ENCODE measurements at places on chromosomes 1 and 21. TPM values are rescaled to one million over a fixed set of nuclear protein-coding genes. Genes with fewer than 3 reads are reported as not detected.

DNA sequence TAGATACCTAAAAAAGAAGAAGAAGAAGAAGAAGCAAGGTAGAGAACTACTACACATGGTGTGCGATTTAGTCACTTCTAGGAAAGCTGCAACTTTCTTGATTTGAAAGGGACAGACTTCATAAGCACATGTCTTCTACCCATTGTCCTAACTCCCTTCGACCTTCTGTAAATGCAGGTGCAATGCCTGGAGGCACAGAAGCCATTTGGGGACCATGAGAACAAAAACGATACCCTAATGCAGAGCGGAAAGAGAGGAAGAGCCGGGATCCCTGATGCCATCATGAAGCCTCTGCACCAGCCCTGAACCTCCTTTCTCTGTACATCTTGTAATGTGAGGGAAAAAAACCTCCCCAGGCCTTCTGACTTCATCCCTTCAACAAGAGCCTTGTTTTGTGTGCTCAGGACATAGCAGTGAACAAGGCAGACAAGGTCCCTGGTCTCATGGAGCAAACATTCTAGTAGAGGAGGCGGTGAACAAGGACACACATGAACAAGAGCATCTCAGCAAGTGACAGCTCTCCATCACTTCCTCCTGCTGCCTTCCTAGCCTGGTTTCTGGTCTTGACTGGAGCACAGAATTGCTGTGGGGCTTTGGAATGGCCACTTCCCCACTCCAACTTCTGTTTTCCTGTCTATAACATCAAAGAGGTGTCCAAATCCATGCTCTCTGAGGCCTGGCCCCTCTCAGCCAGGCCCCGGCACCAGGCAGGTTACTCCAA lies 5.5 kb upstream of the LAPTM5 start:
- no peak overlapping the region for H3K4me3 ChIP-seq
- no peak for DNase-seq
- H3K27me3 ChIP-seq, result no peaks in the 10 kb centered on the region
- peak overlapping the region; percentile 18 for H3K27ac ChIP-seq
- no peaks in the 10 kb centered on the region for H3K36me3 ChIP-seq

DNA sequence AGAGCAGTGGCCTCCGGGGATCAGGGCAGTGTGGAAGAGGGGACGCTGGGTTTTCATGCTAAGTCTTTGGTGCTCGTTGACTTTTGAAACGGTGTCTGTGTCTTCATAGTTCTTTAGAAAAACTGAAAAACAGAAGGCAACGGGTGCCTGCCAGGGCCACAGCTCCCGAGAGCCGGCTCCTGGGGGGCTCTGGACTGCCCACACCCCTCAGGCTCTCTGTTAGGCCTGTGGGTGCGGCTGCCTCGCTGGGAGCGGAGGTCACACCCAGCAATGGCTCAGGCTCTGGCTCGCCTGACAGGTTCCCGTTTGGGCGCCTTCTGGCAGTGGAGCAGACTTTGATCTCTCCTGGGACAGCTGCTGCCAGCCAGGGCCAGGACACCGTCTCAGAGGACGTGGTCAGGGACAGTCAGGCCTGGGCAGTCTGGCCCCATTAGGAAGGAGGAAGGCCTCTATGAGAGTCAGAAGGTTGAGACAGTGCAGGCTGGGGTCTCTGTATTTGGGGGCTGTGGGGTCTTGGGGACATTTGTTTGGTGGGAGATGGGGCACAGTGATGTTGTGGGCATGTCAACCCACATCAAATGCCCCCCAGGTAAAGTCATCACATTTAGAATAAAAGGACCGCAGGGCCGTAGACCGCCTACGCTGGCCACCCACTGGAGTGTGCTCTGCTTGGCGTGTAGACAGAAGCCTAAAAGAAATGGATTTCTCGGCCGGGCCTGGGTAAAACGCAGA lies 5.6 kb downstream of the ARHGEF16 start:
- no peak overlapping the region for H3K4me3 ChIP-seq
- no peaks in the 10 kb centered on the region for H3K27me3 ChIP-seq
- H3K36me3 ChIP-seq, result no peaks in the 10 kb centered on the region
- H3K4me1 ChIP-seq, result peaks cover 47% of the 10 kb centered on the region

The CHI3L1 gene
- not detected for total RNA-seq

DNA sequence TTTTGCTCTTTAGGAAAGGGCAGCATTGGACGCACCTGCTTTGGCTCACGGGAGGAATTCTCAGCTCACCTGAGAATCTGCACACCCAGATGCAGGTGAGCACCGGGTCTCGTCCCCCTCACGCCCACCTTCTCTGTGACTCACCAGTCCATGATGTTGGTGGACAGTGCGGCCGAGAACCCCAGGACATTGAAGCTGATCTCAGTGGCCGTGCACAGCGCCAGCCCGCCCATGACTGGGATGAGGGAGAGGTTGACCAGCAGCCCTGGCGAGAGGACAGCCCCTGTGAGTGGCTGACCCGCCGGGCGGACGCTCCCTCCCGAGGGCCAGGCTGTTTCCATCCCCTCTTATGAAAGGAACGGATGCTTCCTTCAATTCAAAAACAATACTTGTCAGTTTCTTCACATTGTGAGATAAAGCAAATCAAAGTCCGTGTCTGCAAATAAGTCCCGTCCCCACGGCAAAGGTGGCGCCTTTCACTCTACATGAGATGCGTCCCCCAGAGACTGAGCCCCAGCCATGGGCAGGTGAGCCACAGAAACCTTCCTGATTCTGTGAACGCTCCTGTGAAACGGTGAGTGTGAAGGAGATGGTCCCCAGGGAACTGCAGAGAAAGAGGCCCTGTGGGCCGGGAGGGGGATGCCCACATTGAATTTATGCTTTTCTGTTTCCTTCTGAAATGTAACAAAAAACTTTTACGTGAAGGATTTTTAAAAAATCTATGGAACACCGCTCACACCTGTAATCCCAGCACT lies 12.7 kb upstream of the CDK11B start:
- DNase-seq, result peak; percentile 73
- H3K27ac ChIP-seq, result no peak overlapping the region
- H3K36me3 ChIP-seq, result peaks cover 16% of the 10 kb centered on the region

The JAM2 gene
- 6.6 TPM for total RNA-seq

DNA sequence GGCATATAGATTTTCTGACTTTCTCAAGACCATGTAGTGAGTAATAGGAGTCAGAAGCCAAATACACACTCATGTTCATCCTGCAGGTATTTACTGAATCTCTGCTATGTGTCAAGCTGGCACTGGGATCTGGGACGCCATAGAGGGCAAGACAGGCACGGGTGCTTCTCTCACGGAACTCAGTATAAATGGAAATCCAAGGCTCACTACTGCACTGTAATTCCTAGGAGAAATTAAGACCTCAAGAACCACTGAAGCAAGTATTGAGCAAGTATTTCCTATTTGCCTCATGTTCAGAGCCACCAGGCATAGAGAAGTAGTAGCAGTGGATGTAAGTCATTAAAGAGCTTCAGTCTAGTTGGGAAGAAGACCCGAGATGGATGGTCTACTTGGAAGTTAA lies 38.9 kb downstream of the EIF2D start:
- no peak overlapping the region for H3K27ac ChIP-seq
- no peak for DNase-seq
- peaks cover 5% of the 10 kb centered on the region for H3K4me1 ChIP-seq
- peaks cover 6% of the 10 kb centered on the region for H3K27me3 ChIP-seq
- H3K4me3 ChIP-seq, result no peak overlapping the region
- no peaks in the 10 kb centered on the region for H3K36me3 ChIP-seq

DNA sequence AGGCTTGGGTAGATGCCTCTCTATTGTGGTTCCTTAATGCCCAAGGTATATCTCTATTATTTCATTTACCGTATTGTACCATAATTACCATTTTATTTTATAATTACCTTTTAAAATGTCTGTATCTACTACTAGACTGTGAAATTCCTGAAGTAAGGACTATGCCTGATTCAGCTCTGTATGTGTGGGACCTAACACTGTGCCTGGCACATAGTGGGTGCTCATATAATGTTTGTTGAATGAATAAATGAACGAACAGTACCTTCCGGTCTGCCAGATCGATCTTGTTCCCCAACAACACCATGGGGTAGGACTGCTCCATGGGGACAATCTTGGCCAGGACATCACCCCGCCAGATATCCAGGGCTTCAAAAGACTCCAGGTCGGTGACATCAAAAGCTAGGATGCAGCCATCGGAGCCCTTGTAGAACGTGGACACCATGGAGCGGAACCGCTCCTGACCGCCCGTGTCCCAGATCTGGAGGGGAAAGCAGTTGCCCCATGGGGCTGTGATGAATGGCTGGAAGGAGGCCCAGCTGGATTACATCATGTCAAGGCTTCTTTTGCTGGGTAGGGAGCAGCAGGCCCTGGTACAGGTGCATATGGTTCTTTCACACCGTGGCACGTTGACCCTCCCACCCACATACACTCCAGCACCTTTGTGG lies 10.8 kb downstream of the RAB7B start:
- DNase-seq, result no peak
- no peak overlapping the region for H3K4me3 ChIP-seq
- H3K27me3 ChIP-seq, result no peaks in the 10 kb centered on the region

The S1PR1 gene
- 0.17 TPM for total RNA-seq

The C21orf91 gene
- 15.1 TPM for total RNA-seq

DNA sequence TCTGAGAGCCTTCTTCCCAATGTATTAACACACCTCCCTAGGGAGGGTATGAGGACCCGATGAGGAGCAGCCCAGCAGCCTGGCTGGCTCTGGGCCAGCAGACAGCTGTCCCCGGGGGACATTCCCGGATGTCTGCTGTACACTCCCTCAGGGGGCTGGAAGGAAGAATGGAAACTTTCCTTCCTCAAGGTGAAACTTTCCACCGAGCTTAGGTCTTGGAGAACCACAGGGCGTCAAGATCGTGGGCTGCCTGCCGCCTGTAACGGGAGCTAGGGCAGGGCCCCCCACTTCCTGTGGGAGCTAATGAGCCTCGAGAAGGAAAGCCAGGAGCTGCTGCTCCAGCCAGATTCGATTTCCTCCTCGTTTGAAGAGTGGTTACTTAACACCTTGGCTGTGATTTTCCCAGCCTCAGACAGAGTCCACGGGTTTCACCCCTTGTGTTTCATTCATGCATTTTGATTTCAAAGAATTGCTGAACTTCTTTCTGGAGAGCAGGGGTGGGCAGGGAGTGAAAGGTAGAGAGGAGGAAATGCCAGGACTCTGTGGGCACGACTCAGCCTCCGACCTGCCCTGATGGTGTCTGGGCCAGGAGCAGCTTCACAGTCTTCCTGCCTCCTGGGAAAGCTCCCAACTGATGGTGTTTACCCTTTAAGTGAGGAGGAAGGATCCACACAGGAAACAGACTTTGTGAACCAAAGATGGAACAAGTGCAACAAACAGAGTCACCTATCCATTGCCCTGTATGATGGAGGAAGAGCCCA lies 29.7 kb downstream of the UBE2T start:
- peaks cover 15% of the 10 kb centered on the region for H3K4me1 ChIP-seq
- H3K36me3 ChIP-seq, result no peaks in the 10 kb centered on the region

- no peaks in the 10 kb centered on the region for H3K36me3 ChIP-seq
- peaks cover 11% of the 10 kb centered on the region for H3K27me3 ChIP-seq
- H3K27ac ChIP-seq, result no peak overlapping the region
- H3K4me3 ChIP-seq, result no peak overlapping the region
These were observed 25.2 kb upstream of the EXO1 start for GRCh38 chr1:241822846-241823245.

DNA sequence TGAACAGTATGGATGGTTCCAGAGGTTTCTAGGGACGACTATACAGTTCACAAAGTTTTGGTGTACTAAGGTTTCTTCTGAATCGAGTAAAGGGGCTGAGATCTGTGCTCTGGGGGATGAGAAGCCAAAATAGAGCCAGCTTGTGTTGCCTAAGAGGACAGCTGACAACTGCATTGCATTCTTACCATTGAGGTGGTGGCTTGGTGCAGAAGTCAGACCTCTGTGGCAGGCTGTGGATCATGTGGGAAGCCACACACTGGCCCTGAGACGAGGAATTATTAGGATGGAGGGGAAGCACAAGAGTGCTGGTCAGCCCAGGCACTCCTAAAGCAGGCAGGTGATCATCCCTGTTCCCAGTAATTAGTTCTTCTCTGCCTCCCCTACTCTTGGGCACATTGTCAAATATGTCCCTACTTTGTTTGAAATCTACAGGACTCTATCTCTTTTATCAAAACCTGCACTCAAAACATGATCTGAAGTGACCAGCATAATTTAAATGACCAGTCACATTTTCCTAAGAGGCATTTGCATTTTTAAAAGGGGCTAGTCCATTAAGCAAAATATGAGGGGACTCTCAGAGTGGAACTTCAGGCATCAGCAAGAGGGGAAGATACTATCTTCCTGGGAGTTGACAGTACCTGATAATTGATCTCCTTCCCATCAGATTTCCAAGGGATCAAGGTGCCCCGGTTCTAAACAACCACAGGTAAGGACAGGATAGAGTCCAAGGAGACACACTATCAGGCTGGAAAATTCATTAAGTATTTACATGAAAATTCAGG lies at the start of gene FCRLB:
TSS of gene FCRLB (plus strand) at position 589 of the 782 bp plus-strand sequence. CDS start 1,129 bp downstream, outside the sequence.
- no peaks in the 10 kb centered on the region for H3K36me3 ChIP-seq
- DNase-seq, result no peak
- H3K27me3 ChIP-seq, result peaks cover 11% of the 10 kb centered on the region
- peak within 1 kb of the TSS; percentile 6 for H3K27ac ChIP-seq

GRCh38 chr1:244214009-244214967 lies 163.2 kb downstream of the ZBTB18 start:
- H3K4me1 ChIP-seq, result peaks cover 8% of the 10 kb centered on the region
- no peaks in the 10 kb centered on the region for H3K27me3 ChIP-seq
- H3K27ac ChIP-seq, result peak overlapping the region; percentile 2
- H3K4me3 ChIP-seq, result no peak overlapping the region

GRCh38 chr1:209326076-209326475 lies 257.4 kb upstream of the CAMK1G start:
- no peak overlapping the region for H3K4me3 ChIP-seq
- H3K27ac ChIP-seq, result no peak overlapping the region
- DNase-seq, result no peak
- H3K36me3 ChIP-seq, result no peaks in the 10 kb centered on the region

GRCh38 chr1:9473032-9473807 lies 66.0 kb upstream of the SLC25A33 start:
- H3K4me1 ChIP-seq, result peaks cover 20% of the 10 kb centered on the region
- DNase-seq, result no peak
- peak overlapping the region; percentile 63 for H3K27ac ChIP-seq
- H3K4me3 ChIP-seq, result no peak overlapping the region
- no peaks in the 10 kb centered on the region for H3K36me3 ChIP-seq
- no peaks in the 10 kb centered on the region for H3K27me3 ChIP-seq

DNA sequence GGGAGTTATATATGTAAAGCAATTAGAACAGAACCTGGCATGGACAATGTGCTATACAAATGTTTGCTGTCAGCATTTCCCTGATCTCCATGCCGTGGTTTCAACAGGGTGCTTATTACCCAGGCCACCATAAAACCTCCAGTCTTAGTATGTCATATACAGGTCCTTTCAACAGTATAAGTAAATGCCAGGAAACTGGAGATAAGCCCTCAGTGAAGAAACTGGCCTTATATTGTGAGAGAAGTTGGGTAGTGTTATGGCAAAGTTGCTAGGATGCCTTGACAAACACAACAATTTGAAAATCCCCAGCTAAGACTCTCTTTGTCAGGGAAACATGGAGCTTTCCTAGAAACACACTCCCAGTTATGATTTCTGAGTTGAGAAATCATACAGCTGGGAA lies 850.2 kb upstream of the ADAMTS5 start:
- no peaks in the 10 kb centered on the region for H3K36me3 ChIP-seq
- no peak overlapping the region for H3K4me3 ChIP-seq
- peaks cover 23% of the 10 kb centered on the region for H3K4me1 ChIP-seq
- no peaks in the 10 kb centered on the region for H3K27me3 ChIP-seq

GRCh38 chr1:225769687-225770086 lies 7.9 kb upstream of the SRP9 start:
- H3K36me3 ChIP-seq, result no peaks in the 10 kb centered on the region
- H3K27me3 ChIP-seq, result no peaks in the 10 kb centered on the region
- DNase-seq, result no peak
- no peak overlapping the region for H3K4me3 ChIP-seq
- peak overlapping the region; percentile 58 for H3K27ac ChIP-seq
- H3K4me1 ChIP-seq, result peaks cover 66% of the 10 kb centered on the region

All from chondrocyte (in vitro differentiated cells).